ENCODE measurements at places on chromosomes 13 and 19. TPM values are rescaled to one million over a fixed set of nuclear protein-coding genes. Genes with fewer than 3 reads are reported as not detected.

The LHFPL6 gene
- total RNA-seq = 14.2 TPM

The ZNF444 gene
- 22.1 TPM for total RNA-seq

The ZNF418 gene
- total RNA-seq = 1.3 TPM

The PCDH20 gene
- total RNA-seq = 0.35 TPM

The TPM4 gene
- total RNA-seq = 131 TPM

The ZNF112 gene
- 2.6 TPM for total RNA-seq

The C1QTNF9 gene
- total RNA-seq = 0.40 TPM

The FUT1 gene
- 0.38 TPM for total RNA-seq

The BICRA gene
- total RNA-seq = 13.9 TPM

The DPF1 gene
- not detected for total RNA-seq

The PRKACA gene
- total RNA-seq = 22.8 TPM

The CEACAM16 gene
- total RNA-seq = not detected

The SPPL2B gene
- total RNA-seq = 448 TPM

The ZNF69 gene
- total RNA-seq = 16.6 TPM

The PEX11G gene
- total RNA-seq = 8.2 TPM

The ZNF471 gene
- 2.3 TPM for total RNA-seq

The SACS gene
- 5.9 TPM for total RNA-seq

The ZNF160 gene
- 37.3 TPM for total RNA-seq

The MYO1F gene
- total RNA-seq = 10.8 TPM

The PSG2 gene
- not detected for total RNA-seq

The DNAJC15 gene
- total RNA-seq = 15.7 TPM

The CGB1 gene
- total RNA-seq = not detected

The ZNF829 gene
- total RNA-seq = 1.1 TPM

The ZNF681 gene
- 1.5 TPM for total RNA-seq

The PRSS57 gene
- total RNA-seq = not detected

The DNAJC3 gene
- total RNA-seq = 44.0 TPM

The ZNF534 gene
- not detected for total RNA-seq

The CEACAM4 gene
- total RNA-seq = not detected

The FSD1 gene
- 1.0 TPM for total RNA-seq

The SH2D3A gene
- total RNA-seq = 127 TPM

The SHKBP1 gene
- 111 TPM for total RNA-seq

The COL5A3 gene
- total RNA-seq = 2.4 TPM

The ZNF90 gene
- 0.70 TPM for total RNA-seq

The MEIS3 gene
- 10.8 TPM for total RNA-seq

The ELSPBP1 gene
- not detected for total RNA-seq

The LHB gene
- total RNA-seq = not detected

The CAMSAP3 gene
- total RNA-seq = 57.3 TPM

The KLK15 gene
- not detected for total RNA-seq

The TTC9B gene
- not detected for total RNA-seq

The NKPD1 gene
- total RNA-seq = 0.40 TPM

The SOX1 gene
- not detected for total RNA-seq

The CGB5 gene
- not detected for total RNA-seq

The MAP4K1 gene
- 13.1 TPM for total RNA-seq

The ZNF175 gene
- total RNA-seq = 11.9 TPM

The CYP4F3 gene
- total RNA-seq = 67.3 TPM

The CCDC8 gene
- 2.5 TPM for total RNA-seq

The MEIOSIN gene
- total RNA-seq = not detected

The C3 gene
- 235 TPM for total RNA-seq

The PLK5 gene
- not detected for total RNA-seq

The MEDAG gene
- total RNA-seq = 21.5 TPM

The WDR62 gene
- total RNA-seq = 2.3 TPM

The ZNF177 gene
- total RNA-seq = 1.3 TPM

The SIGLEC8 gene
- total RNA-seq = 0.38 TPM

The CARS2 gene
- 123 TPM for total RNA-seq

The CAPN12 gene
- total RNA-seq = 5.8 TPM

The OR7D2 gene
- not detected for total RNA-seq

All from Peyer's patch (tissue), 4 donors.